ENCODE measurements at places on chromosomes 3 and 15. TPM values are rescaled to one million over a fixed set of nuclear protein-coding genes. Genes with fewer than 3 reads are reported as not detected.

The CSTA gene
- not detected for total RNA-seq

- H3K27ac ChIP-seq: no peak overlapping the region
- peaks cover 32% of the 10 kb centered on the region for H3K27me3 ChIP-seq
- no peaks in the 10 kb centered on the region for H3K36me3 ChIP-seq
- no peak for DNase-seq
Observed at GRCh38 chr15:73024168-73024567, 28.1 kb upstream of the NEO1 start.

The GPR160 gene
- total RNA-seq: 3.6 TPM

DNA sequence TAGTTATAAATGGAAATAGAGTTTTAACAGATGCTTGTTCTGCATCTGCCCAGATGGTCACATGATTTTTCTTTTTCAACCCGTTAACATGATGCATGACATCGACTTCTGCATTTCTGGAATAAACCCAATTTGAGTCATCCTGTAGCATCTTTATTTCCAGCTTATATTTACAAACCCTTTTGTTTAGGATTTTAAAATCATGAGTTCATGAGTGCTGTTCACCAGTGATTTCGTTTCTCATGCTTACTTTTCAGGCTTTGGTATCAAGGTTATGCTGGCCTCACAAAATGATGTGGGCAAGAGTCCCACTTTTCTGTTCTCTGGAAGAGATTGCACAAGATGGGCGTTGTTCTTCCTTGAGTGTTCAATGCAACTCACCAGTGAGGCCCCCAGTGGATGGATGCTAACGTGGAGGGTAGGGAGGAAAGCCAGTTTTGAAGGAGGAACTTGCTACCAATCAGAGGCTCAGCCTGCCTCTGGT is 5.2 kb downstream of the HRH1 start:
- peaks cover 68% of the 10 kb centered on the region for H3K27me3 ChIP-seq
- no peak overlapping the region for H3K27ac ChIP-seq
- H3K36me3 ChIP-seq: no peaks in the 10 kb centered on the region
- no peak overlapping the region for H3K4me3 ChIP-seq
- no peak for DNase-seq

The TMEM212 gene
- total RNA-seq: not detected

The TTC21A gene
- 0.89 TPM for total RNA-seq

- H3K36me3 ChIP-seq: peaks cover 23% of the 10 kb centered on the region
- H3K4me3 ChIP-seq: no peak overlapping the region
- DNase-seq: no peak
- peaks cover 35% of the 10 kb centered on the region for H3K4me1 ChIP-seq
- no peaks in the 10 kb centered on the region for H3K27me3 ChIP-seq
Observed at GRCh38 chr3:182909318-182910040, 70.9 kb downstream of the DCUN1D1 start.

GRCh38 chr3:170749765-170750477 is 120.1 kb downstream of the RPL22L1 start:
- H3K27me3 ChIP-seq: peaks cover 31% of the 10 kb centered on the region
- DNase-seq: no peak
- H3K4me1 ChIP-seq: no peaks in the 10 kb centered on the region
- H3K27ac ChIP-seq: no peak overlapping the region
- H3K4me3 ChIP-seq: no peak overlapping the region
- no peaks in the 10 kb centered on the region for H3K36me3 ChIP-seq

- no peaks in the 10 kb centered on the region for H3K4me1 ChIP-seq
- H3K4me3 ChIP-seq: no peak overlapping the region
- no peak overlapping the region for H3K27ac ChIP-seq
- no peaks in the 10 kb centered on the region for H3K27me3 ChIP-seq
Observed at GRCh38 chr3:131231710-131232389, 149.7 kb upstream of the NUDT16 start.

DNA sequence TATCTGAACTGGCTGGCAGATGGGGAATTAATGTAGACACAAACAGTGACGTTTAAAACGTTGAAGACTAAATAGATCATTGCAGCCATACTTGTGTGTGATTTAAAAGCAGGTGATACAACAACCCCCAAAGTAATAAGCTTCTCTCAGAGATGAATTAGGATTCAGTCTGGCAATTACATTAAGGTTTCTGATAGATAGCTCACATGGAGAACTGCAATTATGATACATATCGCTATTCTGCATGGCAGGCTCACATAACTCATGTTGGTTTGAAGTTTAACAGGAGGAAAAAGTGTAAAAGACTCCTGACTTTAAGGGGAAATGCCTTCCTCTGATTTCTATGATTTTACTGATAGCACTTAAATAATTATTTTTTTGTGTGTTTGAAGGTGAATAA is 196.9 kb downstream of the CLSTN2 start:
- no peak overlapping the region for H3K4me3 ChIP-seq
- H3K27me3 ChIP-seq: no peaks in the 10 kb centered on the region
- H3K27ac ChIP-seq: no peak overlapping the region

The SEMA7A gene
- total RNA-seq: 88.0 TPM

The GOLGA6L7 gene
- total RNA-seq: not detected

Data from activated CD4-positive, alpha-beta T cell treated with anti-CD3 and anti-CD28 coated beads, Interleukin-2, amount 10 ng/mL, durations not matched to agents 24 days and 14 days (primary cell).